Activated naive CD4-positive, alpha-beta T cell treated with Interleukin-2 at 50 U/mL for 16 hours (primary cell): ENCODE measurements at places on chromosomes 4 and X.

- DNase-seq: no peak
Observed at GRCh38 chr4:149523039-149523438, 292.6 kb downstream of the IQCM start.

- no peak for DNase-seq
Observed at GRCh38 chrX:41472231-41472815, 25.2 kb downstream of the NYX start.

DNA sequence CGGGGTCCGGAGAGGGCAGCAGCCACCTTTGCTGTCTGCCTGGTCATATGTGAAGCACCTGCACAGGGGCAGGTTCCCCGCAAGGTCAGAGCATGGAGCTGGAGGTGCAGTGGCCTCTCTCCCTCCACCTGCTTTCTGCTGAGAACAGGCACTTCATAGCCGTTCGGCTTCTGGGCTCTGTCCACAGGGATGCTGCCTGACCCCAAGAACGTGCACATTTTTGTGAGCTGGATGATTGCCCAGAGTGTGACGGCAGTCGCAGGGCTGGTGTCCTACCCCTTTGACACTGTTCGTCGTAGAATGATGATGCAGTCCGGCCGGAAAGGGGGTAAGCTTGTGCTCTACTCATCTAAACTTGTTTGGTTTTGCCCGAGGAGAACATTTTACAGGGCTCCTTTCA is 2.5 kb downstream of the SLC25A4 start:
- no peak for DNase-seq

DNA sequence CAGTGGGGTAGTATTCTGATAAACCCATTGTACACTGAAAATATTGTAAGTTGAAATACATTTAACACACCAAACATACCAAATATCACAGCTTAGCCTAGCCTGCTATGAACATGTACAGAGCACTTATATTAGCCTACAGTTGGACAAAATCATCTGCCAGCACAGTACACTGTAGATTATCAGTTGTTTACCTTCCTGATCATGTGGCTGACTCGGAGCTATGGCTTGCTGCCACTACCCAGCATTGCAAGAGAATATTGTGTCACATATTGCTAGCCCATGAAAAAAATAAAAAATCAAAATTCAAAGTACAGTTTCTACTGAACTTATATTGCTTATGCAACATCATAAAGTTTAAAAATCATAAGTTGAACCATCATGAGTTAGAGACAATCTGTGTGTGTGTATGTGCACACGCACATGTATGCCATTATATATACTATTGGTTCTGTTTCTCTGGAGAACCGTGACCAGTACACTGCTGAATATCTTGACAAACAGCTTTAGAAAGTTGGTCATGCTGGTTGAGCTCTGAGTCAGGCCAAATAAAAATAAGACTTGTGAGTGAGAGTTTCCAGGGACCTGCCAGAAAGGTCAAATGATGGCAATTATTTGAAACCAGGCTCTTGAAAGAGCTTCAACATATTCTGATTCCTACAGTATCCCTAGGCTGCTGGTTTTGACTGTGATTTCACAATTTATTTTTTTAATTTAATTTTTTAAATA is 238.5 kb downstream of the PRR32 start:
- no peak for DNase-seq

- DNase-seq: peak; percentile 48
Observed at GRCh38 chr4:113278324-113278934, 229.0 kb downstream of the ANK2 start.

DNA sequence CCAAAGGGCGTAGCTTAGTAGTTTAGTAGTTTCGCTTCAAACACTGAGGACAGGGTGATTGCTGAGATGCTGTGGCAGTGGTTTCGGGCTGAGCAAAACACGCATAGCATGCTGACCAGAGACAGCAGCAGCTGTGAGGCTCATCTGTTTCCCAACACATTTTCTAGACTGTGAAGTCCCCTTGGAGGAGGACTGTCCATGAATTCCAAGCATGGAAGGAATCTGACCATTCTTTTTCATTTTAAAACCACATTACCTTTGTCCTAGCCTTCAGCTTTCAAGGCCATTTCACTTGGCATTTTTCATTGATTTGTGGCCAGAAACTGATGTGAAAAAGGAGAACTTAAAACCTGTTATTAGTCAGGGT is 240.9 kb downstream of the PALLD start:
- no peak for DNase-seq

DNA sequence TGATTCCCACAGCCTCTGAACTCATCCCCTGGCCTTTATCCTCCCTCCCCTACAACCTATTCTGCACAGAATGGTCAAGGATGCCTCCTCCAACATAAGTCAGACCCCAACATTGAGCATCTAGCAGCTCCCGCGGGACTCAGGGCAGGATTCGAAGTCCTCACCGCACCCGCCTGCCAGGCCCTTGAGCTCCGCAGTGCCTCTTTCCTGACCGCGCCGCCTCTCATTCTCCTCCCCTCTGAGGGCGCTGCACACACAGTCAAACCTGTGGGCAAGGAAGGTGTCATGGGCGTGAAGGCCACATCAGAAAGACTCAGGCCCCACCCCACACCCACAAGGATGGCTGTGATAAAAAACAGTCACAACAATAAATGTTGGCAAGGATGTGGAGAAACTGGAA is 84.1 kb downstream of the CPZ start:
- DNase-seq: no peak

- DNase-seq: peak; percentile 38
Observed at GRCh38 chr4:40909363-40909876, 159.7 kb downstream of the NSUN7 start.

GRCh38 chr4:119068529-119068962 is 67.1 kb upstream of the MYOZ2 start:
- no peak for DNase-seq

DNA sequence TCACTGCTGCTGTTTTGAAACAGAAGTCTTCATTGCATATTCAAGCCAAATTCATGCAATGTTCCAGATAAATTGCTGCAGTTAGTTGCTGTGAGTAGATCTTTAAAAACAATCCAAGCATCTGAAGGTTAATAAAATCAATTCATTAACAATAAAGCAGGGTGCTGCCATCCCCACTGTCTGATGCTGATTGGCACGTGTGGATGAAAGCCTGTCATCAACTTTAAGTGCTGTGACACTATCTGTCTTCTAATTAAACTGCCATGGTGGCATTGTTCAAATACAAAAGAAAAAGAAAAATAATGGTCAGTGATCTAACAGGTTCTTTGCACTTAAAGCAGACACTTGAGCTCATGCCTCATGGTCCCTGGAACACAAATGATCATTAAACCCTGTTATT is 63.0 kb upstream of the MND1 start:
- DNase-seq: no peak

DNA sequence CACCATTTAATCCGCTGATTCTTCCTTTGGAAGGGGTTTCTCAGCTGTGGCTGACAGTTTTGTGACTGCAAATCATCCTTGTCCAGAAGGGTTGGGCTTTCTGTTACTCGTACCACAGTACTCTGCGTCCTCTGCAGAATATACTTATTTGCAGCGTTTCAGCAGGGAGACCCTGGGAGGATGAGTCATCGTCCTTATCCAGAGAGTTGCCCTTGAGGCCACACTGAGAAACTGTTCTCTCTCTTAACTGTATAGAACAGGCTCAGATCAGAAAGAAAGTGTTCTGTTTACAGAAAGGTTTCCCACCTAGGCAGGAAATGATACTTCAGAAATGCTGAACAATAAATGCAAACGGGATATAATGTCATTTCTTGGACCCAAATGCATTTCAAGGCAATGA is 47.8 kb upstream of the DDX53 start:
- DNase-seq: no peak

- no peak for DNase-seq
Observed at GRCh38 chrX:79130857-79131256, 13.6 kb upstream of the GPR174 start.

- peak; percentile 58 for DNase-seq
Observed at GRCh38 chrX:40171513-40172400, 74.0 kb upstream of the BCOR start.

GRCh38 chr4:66946761-66947160 is 598.5 kb downstream of the CENPC start:
- DNase-seq: no peak

GRCh38 chrX:105266456-105266855 is 46.0 kb upstream of the TEX13A start:
- no peak for DNase-seq

GRCh38 chr4:100117750-100118149 is 72.5 kb downstream of the DDIT4L start:
- no peak for DNase-seq

- no peak for DNase-seq
Observed at GRCh38 chr4:40976343-40976742, 226.6 kb downstream of the NSUN7 start.

DNA sequence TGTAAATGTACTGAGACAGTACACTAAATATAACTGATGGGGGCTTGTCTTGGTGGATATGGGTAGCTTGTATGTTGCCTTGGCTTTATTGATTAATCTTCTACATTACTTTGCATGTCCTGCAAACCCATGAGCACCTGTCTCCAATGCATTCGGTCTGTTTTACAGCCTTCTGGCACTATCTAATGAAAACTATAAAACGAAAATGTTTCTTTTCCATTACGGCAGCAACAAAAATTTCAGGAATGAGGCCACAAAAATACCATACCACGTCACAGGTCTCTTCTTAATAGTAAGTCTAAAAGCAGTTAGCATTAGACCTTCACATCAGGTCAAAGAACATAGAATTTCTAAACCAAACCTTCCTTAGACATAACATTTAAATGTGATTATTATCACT is 49.8 kb downstream of the EDNRA start:
- DNase-seq: no peak

- no peak for DNase-seq
Observed at GRCh38 chr4:83297548-83298260, 13.1 kb upstream of the COQ2 start.

DNA sequence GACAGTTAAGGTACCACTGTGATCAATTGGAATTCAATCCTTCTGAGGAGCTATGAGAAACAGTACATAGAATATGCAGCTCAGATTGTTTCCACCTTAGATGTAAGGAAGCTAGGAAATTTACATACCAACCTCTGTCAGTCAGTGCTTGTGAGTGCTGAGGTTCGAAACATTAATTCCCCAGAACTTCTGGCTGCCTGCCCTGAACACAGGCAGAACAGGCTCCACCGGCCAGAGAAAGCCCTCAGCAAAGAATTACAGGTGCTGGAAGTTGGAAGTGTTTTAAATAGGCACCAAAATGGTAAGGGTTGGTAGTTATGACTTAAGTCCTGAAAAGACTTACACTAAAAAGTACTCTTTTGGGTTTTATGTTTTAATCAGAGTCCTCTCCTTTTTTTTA is 651.8 kb downstream of the C4orf33 start:
- DNase-seq: no peak

DNA sequence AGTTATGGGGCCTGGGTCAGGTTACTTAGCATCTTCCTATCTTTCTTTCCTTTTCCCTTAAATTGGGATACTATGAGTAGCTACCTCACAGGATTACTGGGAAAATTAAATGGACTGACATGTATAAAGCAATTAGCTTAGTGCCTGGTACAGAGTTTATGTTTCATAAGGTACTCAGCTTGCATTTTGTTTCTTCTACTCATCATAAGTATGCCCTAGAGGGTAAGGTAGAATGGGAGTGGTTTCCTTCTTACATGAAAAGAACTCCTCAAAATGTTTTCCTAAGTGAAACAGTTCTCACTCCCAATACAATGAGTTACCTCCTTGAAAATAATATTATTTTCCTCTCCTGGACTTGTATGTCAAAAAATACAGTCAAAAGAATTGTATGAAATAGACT is 75.7 kb downstream of the NPFFR2 start:
- no peak for DNase-seq
